Kidney capillary endothelial cell (primary cell): ENCODE measurements at places on chromosomes 6 and 20.

GRCh38 chr20:63714858-63715257 lies 7.0 kb downstream of the ZGPAT start:
- no peak for DNase-seq

- DNase-seq, result no peak
These were observed 121.1 kb downstream of the TRIM27 start for GRCh38 chr6:28802417-28803336.

DNA sequence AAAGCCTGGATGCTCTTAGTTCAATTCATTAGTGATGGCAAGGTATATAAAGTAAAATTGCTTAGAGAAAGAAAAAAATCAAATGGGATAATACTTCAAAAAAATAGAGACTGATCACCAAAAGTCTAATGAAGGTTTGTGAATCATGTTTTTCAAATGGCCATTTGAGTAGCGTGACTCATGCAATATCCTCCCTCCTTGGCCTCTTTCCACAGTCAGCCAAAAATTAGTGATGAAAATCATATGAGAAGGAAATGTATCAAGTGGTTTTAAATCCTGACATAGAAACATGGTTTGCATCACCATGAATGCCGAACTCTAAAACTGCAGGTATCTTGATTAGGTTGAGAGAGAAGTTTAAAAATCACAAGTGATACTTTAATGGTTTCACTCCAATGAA lies 1.2 kb upstream of the COL19A1 start:
- DNase-seq, result peak; percentile 46

DNA sequence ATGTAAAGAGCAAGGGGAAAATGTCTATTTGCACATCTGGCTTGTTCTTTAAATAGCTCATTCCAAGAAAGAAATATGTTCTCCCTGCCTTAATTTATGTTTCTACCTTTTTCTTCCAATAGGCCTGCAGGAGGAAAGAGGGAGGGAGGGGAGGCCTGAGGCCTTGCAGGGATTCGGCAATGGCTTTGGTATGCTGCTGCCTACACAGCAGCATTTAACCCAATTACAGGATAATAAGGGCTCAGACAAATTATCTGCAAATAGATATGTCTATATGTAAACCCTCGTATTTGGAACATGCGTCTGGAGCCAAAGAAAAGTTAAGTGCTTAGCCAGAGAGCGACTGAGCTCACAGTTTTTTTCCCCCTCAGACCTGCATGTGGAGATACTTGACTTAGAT lies 277.2 kb downstream of the CDC5L start:
- no peak for DNase-seq

GRCh38 chr6:37938909-37939308 lies 119.4 kb downstream of the ZFAND3 start:
- no peak for DNase-seq

- DNase-seq, result no peak
These were observed 36.6 kb downstream of the FAM229B start for GRCh38 chr6:112123982-112124381.

DNA sequence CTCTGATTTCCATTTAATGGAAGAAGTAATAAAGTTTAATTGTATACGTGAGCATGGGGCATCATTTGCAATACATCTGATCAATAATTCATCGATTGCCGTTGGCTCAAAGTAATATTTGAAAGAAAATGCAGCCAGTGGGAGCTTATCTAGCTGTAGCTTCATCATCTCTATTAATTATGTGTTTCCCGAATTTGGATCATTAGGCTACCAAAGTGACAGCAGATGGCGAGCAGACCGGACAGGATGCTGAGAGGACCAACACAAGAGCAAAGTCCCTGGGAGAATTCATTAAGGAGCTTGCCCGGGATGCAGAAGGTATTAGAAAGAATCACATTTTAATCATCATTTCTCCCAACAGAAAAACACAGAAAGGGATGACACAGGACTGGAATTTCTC lies 327.1 kb downstream of the ARHGAP18 start:
- DNase-seq, result no peak

GRCh38 chr6:105988812-105989577 lies 97.1 kb upstream of the PRDM1 start:
- DNase-seq, result no peak

DNA sequence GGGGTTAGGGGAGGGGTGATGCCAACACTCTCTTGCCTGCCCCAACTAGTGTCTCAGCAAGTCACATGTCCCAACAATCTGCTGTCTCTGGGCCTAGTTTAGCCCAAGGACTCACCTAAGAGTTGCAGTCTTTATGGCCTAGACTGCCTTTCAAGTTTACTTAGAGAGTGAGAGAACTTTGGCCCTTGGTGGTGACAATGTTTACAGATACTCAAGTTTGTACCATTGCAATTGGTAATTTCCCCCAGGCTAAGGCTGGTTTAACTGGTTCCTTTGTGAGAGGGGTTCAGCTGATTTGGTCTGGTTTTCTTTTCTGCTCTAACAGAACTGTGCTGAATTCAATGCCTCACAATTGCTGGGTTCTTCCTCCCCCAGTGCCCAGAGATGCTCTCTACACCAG lies 1279.9 kb upstream of the EYS start:
- no peak for DNase-seq

- no peak for DNase-seq
These were observed 130.5 kb downstream of the TTLL2 start for GRCh38 chr6:167455371-167455770.
